RCC 7860 (cell line): ENCODE measurements at places on chromosomes 1 and 21.

DNA sequence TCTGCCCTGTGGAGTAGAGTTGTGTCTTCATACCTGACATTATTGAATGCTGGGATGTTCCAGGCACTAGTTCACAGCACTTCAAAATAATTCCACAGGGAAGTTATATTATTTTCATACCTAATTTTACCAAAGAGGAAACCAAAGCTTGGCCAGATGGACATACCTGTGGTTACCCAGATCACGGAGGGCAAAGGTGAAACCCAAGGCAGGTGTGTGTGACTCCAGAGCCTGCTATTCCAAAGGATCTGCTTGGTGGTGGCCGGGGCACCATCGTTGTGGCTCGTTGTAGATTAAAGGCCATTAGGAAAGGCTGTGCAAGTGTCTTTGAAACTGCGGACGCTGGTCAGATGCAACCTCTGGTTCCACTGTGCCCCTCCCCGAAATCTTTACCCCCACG, 108.6 kb downstream of the ZBTB18 start:
- DNase-seq, result no peak

GRCh38 chr1:157390651-157391050, 161.7 kb downstream of the FCRL5 start:
- DNase-seq, result peak; percentile 75

- DNase-seq, result no peak
Measured at GRCh38 chr1:115194506-115194905, 105.2 kb upstream of the TSPAN2 start.

DNA sequence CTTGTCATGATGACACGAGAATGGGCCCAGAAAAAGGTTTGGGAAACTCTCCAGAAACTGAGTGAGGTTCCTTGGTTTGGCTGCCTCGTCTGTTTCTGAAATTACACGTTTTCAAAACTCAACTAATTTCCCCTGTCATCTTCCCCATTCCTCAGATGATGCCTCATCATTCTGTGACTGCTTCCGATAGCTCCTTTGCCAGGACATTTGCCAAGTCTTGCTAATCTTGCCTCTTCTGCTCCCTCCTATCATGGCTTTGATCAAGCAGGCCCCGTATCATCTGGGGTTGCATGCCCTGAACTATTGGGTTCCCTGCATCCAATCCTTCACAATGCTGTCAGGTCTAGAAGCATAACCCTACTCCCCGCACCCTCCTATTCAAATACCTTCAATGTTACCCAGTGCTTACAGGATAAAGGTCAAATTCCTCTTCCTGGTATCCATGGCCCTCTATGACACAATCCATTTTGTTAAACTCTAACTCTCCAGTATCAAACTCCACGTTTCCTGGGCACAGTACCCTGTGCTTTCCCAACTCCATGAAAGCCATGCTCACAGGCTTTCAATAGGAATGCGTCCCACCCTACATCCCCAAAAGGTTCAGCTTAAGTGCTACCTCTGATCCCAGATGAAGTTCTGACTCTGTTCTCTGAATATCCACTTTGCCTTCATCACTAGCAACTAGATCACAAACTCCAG, 22.2 kb upstream of the TMEM200B start:
- DNase-seq, result peak; percentile 83

GRCh38 chr1:72530646-72531045, 248.3 kb upstream of the NEGR1 start:
- DNase-seq, result no peak

DNA sequence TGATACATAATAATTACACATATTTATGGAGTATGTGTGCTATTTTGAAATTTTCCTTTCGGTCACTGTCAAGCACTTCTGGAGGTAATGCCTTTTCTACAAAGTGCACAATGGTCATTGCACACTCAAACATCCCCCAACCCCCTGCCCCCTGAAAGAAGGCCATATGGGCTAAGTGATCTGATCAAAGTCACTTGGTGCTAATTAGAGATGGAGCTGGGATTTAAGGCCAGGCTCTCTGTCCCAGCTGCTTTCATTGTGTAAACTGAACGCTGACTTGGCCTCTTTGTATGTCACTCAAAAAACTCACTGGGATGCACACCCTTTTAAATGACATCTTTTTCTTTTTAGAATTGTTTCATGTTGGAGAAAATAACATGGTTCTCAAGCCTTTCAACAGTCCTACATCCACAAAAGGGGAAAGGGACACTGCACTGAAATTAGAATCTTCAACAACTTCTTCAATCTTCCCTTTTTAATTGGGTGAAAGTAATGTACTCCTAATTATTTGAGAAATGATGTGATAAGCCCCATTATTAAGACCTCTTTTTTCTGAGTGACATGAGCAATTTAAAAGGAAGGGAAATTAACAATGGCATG, 149.2 kb downstream of the ST6GALNAC5 start:
- DNase-seq, result no peak

DNA sequence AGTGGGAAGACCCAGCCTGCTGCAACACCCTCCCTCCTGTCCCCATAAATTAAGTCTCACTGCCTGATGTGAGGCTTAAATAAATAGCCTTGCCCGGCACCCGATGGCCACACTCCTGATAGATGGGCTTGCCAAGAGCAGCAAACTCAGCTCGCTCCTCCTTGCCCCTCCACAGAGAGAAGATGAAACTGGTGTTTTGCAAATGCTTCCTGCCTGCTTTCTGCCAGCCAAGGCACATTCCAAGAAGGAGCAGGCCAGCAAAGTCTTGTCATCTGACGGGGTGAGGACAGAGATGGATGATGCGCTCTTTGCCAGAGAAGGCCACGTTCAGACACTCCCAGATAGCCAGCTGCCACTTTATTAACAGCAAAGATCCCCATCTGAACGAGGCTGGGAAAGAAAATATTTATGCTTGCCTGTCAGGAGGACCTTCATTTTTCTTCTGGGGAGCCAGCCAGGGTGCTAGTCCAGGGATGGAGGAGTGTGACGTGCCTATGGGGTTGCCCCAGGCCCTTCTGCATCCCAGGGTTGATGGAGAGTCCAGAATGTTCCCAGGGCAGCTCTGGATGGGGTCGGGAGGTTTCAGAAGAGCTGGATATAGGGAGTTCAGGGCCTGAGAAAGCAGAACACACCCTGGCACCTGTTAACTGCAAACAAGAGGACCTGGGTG, 265.4 kb downstream of the FOXD2 start:
- DNase-seq, result no peak

- no peak for DNase-seq
Measured at GRCh38 chr1:243482141-243483022, 226.5 kb downstream of the SDCCAG8 start.

GRCh38 chr21:17697473-17697872, 84.8 kb upstream of the BTG3 start:
- DNase-seq, result no peak
